ENCODE measurements at places on chromosomes 12 and 14.

- no peak for DNase-seq
Observed at GRCh38 chr12:29287622-29288021, 93.3 kb downstream of the ERGIC2 start.

DNA sequence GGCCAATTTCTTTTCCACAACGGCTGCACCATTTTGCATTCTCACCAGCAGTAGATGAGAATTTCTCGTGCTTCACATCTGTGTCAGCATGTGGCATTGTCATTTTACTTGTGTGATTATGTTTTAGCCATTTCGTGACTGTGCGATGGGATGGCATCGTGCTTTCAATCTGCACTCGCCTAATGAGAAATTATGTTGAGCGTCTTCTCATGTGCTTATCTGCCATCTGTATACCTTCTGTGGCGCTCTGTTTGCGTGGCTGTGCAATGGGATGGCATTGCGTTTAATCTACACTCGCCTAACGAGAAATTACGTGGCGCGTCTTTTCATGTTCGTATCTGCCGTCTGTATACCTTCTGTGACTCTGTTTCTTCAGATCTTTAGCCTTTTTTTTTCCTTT, 14.9 kb upstream of the GPR132 start:
- DNase-seq, result no peak

DNA sequence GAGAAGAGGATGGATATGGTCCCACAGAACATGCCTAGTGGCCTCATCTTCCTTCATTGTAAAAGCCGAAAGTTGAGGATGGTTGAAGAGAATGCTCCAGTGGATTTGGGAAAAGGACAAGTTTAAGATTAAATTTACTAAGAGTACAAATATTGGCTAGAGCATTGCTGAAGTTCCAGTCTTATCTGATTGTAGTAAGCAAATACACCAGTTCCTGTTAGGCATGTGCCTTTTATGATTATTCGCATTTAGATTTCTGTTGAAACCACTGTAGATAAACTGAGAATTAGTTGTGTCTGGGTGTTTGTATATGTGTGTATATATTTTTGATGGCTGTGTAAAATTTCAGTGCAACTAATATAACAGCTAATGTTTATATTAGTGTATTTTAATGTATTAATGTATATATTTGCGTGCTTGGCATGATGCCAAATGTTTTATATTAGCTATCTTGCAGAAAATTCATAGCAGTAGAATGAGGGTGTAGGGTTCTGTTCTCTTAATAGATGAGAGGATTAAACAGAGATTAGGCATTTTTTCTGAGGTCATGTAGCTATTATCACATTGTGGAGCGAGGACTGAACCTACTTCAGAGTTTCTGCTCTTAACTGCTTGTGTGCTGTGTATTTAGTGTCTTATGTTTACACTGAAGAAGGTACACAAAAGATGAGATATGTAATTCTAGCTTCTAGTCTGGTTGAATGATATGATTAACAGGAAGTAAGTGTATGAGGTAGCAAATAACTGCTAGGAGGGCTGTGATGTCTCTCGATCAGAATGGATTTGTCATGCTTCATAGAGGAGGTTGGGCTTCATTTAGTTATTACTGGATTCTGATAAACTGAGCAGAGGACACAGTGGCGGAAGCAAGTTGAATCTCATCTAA, 21.1 kb downstream of the FKBP3 start:
- peak; percentile 30 for DNase-seq

DNA sequence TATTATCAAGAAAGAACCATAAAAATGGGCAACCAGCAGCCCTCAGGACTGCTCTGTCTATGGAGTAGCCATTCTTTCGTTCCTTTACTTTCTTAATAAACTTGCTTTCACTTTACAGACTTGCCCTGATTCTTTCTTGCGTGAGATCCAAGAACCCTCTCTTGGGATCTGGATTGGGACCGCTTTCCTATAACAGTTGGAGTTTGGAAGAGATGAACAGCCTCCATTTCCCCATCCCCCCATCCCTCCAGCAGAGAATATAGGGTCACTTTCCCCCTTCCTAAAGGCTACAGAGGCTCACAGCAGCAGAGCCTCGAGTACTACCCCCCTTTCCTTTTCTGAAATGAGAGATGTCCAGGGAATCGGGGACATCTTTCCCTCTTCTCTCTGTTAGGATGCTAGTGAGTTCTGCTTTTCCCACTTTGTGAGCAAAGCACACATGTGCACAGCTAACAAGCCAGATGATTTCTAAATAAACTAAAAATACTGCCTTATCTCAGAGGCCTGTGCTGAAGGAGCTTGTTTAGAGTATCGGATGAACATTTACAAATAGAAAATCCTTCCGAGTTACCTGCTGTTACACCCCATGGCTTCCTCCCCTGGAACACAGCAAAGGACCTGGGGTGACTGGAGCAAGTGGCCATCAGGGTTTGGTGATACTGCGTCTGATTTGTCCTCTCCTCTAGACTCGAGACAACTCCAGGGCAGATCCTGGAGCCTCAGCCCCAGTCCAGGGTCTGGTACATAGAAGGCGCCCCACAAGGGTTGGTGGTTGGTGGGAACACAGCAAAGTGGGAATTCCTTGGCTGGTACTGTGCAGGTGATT, 144.2 kb downstream of the SLC38A6 start:
- DNase-seq, result no peak

GRCh38 chr12:117119592-117120198, 20.5 kb upstream of the TESC start:
- DNase-seq, result no peak

GRCh38 chr12:101671157-101671791, 26.2 kb upstream of the CHPT1 start:
- DNase-seq, result no peak

DNA sequence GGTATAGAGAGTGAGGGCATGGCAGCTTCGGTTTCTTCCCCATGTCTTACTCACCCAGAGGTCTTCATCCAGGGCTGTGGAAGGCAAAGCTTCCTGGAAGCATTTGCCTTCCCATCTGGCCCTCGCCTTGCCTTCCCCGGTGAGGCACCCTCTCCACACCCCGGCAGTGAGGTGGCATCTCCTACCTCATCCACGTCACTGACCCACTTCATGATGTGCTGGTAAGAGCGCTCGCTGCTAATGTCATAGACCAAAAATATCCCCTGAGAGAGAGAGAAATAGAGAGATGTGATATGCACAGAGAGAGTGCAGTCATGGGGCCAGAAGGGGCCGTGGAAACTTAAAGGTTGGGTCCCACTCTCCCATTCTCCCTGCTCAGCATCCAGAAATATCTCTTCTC, 8.3 kb upstream of the GPX2 start:
- no peak for DNase-seq

GRCh38 chr12:52926596-52927234, 21.8 kb upstream of the KRT8 start:
- DNase-seq, result no peak

- no peak for DNase-seq
Observed at GRCh38 chr14:68815298-68816182, 22.7 kb upstream of the ZFP36L1 start.

DNA sequence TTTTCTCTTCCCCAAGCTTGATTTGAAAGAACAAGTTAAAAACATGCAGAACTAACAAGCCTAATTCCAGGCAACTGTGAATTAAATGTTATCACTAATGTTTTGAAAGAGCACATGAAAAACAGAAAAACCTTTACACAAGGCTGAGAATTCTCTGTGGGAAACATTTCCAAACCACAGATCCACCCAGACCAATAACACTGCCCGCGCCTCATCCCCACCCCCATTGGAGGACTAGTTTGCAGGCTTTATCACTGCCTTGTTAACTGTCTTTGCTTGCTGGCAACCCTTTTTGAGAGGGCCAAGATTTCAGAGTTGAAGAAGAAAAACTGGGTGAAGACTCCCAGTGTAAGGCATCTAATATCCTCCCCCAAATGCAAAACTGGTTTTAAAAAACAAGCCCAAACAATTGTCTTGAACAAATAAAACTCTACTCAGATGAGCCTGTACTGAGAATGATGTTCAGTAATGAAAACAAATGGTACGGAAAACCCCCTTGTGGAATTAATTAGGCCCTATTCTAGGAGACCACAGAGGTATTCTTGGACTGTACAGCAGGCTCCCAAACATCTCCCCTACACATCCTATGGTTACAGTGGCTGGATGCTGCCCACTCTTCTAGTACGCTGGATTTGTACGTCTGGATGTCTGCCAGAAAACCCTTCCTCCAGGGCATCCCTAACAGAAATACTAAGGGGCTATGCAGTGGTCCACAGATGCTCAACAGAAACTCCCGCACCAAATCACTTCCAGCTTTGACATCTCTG, 5.8 kb downstream of the MAX start:
- peak; percentile 64 for DNase-seq

- DNase-seq, result no peak
Observed at GRCh38 chr12:124821252-124822200, 42.1 kb downstream of the SCARB1 start.

DNA sequence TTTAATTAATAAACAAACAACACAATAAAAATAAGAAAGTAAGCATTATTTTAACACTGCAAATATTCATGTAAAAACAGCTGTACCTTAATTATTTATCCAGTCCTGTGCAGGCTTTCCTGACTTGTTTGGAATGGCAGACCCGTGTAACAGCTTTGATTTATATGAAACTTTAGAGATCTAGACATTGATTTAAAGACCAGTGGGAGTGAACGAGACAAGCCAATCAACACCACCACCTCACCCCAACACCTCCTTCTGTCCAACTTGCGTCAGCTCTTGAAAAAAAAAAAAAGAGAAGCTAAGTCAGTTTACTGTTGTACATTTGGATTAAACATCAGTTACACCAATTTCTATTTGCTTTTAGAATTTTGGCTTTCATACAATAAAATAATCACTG, 22.3 kb downstream of the SLC38A4 start:
- no peak for DNase-seq

DNA sequence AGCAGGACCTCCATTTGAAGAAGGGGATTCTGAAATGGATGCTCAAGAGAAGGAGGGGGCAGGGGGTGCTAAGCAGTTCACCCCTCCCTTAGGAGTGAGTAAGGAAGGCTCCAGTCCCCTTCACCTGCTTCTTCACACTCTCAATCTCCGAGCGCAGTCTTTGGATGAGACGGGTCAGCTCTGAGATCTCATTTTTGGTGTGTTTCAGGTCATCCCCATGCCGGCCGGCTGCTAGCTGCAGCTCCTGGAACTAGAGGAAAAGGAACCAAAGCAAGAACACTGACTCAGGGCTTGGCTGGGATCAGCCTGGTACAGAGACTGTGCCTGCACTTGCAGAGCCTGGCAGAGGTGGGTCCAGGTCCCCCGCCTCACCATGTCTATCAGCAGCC, 7.3 kb downstream of the KRT73 start:
- DNase-seq, result no peak

DNA sequence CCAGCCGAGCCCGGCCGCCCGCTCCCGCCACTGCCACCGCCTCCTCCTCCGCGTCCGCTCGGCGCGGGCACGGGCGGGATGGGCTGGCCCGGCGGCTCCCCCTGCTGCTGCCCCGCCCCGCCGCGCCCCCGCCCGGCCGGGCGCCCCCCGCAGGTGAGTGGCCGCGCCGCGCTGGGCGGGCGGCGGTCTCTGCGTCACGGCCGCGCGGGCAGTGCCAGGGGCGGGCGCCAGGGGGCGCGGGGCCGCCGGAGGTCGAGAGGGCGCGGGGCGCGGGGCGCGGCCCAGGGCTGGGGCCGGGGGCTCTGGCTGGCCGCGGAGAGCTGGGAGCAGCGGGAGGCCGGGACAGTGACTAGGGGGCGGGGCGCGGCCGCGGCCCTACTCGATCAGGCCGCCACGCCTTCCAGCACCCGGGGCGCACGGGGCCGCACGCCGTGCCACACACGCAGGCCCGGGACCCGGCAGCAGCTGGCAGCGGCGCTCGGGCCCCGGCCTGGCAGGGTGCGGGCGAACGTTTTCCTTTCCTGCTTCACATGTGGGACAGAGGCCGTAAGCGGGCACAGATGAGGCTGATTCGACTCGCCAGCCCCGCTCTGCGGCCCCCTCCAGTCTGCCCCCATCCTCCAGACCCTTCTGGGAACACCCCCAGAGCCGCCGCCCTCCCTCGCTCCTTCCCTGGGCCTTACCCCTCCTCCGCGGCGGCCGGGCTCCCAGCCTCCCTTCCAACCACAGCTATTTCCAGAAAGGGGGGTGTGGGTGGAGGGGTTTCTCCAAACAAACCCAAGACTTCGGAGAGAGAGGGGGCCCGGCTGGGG, 2.4 kb upstream of the TNS2 start:
- peak; percentile 87 for DNase-seq

DNA sequence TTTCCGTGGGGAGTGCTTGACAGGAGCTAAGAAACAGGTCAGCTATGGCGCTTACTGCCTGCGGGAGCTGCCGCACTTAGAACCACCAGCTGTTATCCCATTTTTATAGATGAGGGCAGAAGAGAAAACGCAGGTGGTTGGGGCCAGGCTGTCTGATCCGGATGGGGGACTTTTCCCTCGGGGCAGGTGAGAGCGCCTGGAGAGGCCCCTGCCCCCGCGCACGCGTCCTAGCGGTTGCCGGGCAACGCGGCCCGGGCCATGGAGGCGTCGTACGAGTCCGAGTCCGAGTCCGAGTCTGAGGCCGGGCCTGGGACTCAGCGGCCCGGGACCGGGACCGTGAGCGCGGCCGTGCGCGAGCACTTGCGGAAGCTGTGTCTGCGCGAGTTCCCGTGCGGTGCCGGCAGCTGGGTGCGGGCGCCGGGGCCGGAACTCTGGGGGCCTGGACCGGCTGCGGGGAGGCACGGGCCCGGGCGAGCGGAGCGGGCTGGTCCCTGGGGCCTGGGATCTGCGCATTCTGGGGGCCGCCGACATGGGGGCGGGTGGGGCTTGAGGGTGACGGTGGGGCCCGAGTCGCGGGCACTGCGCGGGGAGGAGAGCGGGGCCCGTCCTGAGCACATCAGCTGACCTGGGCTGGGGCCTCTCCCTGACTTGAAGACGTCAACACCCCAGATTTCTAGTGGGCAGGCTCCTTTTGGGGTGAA, at the start of gene LRRC43:
TSS of gene LRRC43 (plus strand) at position 237 of the 701 bp plus-strand sequence. CDS start at position 259, 22 bp downstream.
- DNase-seq, result no peak

GRCh38 chr12:52716061-52716460, 12.7 kb upstream of the KRT77 start:
- no peak for DNase-seq

- no peak for DNase-seq
Observed at GRCh38 chr12:104708891-104709290, 249.2 kb downstream of the SLC41A2 start.

GRCh38 chr14:104865631-104866441, 768 bp downstream of the CEP170B start:
- DNase-seq, result peak; percentile 75

- DNase-seq, result no peak
Observed at GRCh38 chr12:53972152-53972702, 699 bp upstream of the HOXC11 start.

- no peak for DNase-seq
Observed at GRCh38 chr14:99484106-99484505, 2.9 kb downstream of the CCNK start.

GRCh38 chr12:83318386-83319098, 631.8 kb downstream of the TMTC2 start:
- peak; percentile 53 for DNase-seq

Measured in fibroblast of lung (primary cell).